NCI-H1694 treated with DMSO at 0.1 percent for 48 hours (cell line): ENCODE measurements at places on chromosomes 3 and 15.

GRCh38 chr3:195763843-195764825, 43.4 kb downstream of the MUC20 start:
- DNase-seq, result no peak

GRCh38 chr15:100781961-100782530, 97.6 kb upstream of the ALDH1A3 start:
- no peak for DNase-seq

DNA sequence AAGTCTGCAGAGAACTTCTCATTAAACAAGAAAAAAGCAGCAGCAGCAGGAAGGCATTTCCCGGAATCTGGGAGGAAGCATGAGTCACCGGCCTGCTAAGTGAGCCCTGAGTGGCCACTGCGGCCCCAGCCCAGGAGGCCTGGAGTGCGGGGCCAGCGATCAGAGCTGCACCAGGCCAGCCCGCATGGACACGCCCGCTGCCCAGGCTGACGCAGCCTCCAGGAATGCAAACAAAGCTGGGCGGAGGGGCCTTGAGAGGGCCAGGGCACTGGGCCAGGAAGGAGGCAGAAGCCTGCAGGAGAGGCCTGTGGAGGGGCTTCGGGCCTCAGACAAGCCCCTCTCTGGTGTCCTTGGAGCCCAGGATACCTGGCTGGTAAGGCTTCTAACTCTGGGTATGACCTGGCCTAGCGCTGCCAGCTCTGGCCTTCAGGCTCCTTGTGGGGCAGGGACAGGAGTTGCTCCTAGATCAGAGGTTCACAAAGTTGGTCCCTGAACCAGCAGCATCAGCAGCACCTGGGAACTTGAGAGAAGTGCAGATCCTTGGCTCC, 101.2 kb downstream of the SMAD6 start:
- DNase-seq, result no peak

DNA sequence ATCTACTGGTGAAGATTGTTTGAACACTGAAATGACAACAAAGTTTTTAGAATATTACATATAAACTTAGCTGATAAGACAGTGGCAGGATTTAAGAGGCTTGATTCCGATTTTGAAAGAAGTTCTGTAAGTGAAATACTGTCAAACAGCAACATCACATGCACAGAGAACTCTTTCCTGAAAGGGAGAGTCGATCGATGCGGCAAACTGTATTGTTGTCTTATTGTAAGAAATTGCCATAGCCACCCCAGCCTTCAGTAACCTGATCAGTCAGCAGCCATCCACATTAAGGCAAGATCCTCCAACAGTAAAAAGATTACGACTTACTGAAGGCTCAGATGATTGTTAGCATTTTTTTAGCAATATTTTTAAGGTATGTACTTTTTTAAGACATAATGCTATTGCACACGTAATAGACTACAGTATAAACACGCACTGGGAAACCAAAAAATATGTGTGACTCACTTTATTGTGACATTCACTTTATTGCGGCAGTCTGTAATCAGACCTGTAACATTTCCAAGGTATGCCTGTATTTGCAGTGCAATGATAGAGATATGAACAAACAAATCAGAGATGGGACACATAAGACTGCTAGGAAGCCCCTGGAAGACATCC, 225.6 kb upstream of the UBE2E1 start:
- DNase-seq, result no peak

GRCh38 chr15:85810075-85810474, 15.3 kb upstream of the KLHL25 start:
- no peak for DNase-seq

DNA sequence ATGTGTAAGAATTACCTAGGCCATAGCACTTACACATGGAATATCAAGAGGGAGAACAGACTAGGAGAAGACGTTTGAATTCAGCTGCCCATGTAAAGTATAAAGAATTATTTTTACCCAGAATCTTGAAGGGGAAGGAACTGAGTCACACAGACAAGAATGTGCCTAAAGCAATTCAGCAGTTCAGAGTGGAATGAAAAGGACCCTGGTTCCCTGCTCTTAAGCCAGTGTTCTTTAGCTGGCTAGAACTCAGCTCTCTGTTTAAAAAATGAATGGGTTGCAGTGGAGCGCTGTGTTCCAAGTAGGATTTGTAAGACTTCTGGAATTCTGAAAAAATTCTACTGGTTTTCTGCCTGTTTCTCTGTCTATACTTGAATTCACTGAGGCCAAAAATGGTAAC, 440.2 kb downstream of the LPP start:
- no peak for DNase-seq

GRCh38 chr3:45224824-45225464, 1.1 kb downstream of the TMEM158 start:
- no peak for DNase-seq

GRCh38 chr3:43053291-43053690, 52.6 kb downstream of the POMGNT2 start:
- no peak for DNase-seq

GRCh38 chr3:183131735-183132134, 30.8 kb downstream of the LAMP3 start:
- DNase-seq, result no peak

GRCh38 chr3:177466074-177466473, 268.8 kb upstream of the TBL1XR1 start:
- no peak for DNase-seq

DNA sequence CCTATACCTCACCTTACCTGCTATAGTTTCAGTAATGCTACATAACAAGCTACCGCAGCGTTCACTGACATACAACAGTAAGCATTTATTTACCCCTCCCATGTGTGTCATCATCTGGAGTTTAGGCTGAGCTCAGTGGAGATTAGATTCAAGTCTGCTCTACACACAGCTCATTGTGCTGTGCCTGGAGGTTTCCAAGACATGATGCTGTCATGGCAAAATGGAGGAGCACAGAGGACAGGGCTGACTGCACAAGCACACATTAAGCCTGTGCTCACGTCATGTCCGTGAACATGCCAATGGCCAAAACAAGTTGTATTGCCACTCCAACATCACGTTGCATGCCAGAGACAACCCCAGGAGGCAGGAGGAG, 333.8 kb upstream of the TRIM42 start:
- DNase-seq, result peak; percentile 79

DNA sequence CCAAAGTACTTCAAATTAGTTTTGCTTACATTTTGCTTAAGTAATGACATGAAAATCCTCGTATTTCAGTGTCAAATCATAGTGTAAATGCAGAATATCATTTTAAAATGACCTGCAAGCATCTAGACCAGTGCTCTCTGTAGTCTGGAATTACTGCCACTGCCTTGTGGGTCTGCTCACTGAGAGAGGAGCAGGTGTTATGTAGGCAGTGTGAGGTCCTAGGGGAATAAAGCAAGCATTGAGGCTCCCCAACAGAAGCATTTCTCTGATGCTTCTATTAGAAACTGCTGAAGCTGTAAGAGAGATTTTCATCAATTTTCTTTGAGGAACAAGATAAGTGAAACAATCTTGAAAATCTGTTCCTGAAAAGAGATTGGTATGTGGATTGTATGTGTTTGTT, 253.2 kb downstream of the BBX start:
- DNase-seq, result peak; percentile 56

GRCh38 chr3:159634483-159634882, 354.2 kb upstream of the IL12A start:
- no peak for DNase-seq

GRCh38 chr3:4532535-4533112, 39.5 kb downstream of the ITPR1 start:
- no peak for DNase-seq

DNA sequence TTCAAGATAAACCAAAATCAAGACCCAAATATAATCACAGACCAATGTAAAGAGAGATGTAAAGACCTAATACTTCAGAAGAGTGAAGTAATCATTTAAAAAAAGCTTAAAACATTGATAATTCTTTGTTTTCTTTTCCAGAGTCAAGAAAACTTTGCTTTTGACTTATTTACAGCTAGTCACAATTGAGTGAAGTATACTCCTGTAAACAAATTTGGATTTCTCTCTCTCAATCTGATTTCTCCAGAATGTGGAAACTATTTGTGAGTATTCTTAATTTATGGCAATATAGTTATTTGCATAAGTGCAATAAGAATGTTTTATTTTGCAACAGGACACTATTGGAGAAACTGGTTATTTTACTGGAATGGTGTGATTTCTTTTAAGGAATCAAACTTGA, 43.7 kb upstream of the ZBTB20 start:
- no peak for DNase-seq

DNA sequence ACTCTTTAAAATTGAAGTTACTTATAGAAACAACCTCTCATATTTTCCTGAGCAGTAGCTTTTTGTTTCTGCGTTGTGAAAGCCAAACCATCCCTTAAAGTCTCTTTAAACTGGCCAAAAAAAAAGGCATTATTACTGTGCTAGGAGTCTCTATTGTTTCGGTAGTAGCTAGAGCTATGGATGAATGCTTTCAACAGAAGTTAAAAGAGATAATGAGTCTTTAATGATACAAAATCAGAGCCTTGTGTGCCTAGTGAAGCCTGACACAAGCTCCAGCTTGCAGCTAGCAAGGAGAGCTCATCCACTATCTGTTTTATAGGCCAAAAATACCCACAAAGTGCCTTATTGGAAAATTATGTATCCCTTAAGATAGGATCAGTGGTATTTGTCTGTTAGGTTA, 360.4 kb upstream of the CDIN1 start:
- DNase-seq, result no peak

DNA sequence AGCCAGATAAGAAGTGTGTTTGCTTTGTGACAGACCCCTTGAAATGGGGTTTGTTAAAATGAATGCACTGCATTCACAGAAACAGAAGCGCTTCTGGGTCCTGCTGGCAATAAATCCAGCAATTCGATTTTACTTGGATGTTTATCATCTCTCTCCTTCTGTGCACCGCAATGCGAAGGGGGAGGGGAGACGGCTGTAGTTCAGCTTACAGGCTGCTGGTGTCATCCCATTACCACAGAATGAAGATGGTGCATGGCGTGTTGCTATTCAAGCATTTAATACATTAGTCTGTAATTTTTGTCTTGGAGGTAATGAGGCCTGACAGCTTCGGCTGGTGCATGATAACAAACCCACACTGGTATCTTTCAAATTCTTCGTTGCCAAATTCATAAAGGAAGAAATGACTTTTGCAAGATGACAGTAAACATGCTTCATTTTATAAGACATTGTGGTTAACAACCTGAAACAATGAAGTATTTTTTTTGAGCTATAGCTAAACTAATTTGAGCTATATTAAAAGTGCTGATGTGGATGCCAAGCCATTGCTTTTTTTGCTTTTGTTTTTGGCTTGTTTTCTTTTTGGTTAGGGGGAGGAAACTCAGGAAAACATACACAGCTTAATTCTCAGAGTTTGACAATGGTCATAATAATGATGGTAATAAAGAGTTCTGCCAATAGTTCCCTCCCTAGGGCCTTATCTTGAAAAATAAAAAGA, 418.3 kb downstream of the OTOL1 start:
- peak; percentile 27 for DNase-seq

DNA sequence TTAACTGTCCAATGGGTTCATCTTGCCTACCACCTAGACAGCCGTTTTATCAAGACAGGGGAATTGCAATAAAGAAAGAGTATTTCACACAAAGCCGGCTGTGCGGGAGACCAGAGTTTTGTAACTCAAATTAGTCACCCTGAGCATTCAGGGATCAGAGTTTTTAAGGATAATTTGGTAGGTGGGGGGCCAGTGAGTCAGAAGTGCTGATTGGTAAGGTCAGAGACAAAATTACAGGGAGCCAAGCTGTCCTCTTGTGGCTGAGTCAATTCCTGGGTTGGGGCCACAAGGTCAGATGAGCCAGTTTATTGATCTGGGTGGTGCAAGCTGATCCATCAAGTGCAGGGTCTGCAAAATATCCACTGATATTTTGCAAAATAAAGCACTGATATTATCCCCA, 29.9 kb upstream of the GPD1L start:
- no peak for DNase-seq

- DNase-seq, result no peak
Observed at GRCh38 chr15:31130576-31131237, 29.2 kb upstream of the TRPM1 start.

- no peak for DNase-seq
Observed at GRCh38 chr15:50210462-50211157, 28.6 kb downstream of the SLC27A2 start.

DNA sequence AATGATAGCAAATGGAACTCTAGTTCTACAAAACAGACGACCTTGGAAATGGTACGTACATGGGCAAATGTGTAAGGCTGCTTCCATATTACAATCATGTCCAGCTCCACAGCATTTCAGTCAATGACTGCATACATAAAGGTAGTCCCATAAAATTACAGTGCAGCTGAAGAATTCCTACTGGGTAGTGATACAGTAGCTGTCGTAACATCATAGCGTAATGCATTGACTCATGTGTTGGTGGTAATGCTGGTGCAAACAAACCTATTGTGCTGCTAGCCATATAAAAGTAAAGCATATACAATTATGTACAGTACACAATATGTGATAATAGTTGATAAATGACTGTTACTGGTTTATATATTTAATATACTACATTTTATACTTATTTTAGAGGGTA, 18.5 kb downstream of the TTC23 start:
- no peak for DNase-seq

- no peak for DNase-seq
Observed at GRCh38 chr3:72482589-72483321, 365.5 kb downstream of the SHQ1 start.
